BE2C (cell line): ENCODE measurements at places on chromosomes 11 and 22.

DNA sequence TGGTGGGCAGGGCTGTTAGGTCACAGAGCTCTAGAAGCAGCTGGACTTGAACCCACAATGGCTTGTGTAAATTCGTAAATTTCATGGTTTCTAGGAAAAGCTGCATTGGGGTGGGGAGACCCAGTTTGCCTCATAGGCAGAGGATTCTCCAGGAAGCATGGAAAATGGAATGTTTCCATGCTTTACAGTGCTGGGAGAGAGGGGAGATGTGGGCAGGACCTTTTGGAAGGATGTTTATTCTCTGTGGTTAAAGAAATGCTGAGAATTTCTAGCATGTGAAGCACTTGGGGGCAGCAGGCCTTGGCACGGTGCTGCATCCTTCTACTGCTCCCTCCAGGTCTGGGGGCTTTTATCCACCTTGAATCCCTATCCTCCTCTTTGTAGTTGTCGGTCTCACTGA lies 46.3 kb downstream of the TRAF6 start:
- no peak for DNase-seq

GRCh38 chr11:1310772-1311468 lies 1.5 kb upstream of the TOLLIP start:
- DNase-seq: no peak

GRCh38 chr11:112082729-112083128 lies 3.8 kb downstream of the TIMM8B start:
- no peak for DNase-seq

- no peak for DNase-seq
Observed at GRCh38 chr11:29937526-29937925, 79.3 kb downstream of the KCNA4 start.

GRCh38 chr11:123474994-123475393 lies 44.9 kb downstream of the GRAMD1B start:
- DNase-seq: no peak

DNA sequence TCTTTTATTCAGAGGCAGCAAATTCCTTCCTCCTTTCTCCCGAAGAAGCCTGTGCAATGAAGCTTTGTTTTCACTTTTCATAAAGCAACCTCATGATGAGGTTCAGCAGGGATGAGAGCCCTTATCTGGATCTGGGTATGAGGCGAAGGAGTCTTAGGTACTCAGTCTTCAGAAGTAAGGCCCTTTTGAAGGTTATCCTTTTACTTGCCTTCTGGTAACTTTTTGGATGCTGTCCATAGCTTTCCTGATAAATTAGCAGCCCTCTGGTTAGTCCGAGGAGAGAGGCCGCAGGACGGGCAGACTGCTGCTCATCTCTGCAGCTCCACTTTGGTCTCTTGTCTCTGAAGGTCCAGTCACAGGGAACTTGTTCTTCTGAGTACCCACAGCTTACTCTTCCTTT lies 1.1 kb downstream of the TRIM22 start:
- DNase-seq: no peak

DNA sequence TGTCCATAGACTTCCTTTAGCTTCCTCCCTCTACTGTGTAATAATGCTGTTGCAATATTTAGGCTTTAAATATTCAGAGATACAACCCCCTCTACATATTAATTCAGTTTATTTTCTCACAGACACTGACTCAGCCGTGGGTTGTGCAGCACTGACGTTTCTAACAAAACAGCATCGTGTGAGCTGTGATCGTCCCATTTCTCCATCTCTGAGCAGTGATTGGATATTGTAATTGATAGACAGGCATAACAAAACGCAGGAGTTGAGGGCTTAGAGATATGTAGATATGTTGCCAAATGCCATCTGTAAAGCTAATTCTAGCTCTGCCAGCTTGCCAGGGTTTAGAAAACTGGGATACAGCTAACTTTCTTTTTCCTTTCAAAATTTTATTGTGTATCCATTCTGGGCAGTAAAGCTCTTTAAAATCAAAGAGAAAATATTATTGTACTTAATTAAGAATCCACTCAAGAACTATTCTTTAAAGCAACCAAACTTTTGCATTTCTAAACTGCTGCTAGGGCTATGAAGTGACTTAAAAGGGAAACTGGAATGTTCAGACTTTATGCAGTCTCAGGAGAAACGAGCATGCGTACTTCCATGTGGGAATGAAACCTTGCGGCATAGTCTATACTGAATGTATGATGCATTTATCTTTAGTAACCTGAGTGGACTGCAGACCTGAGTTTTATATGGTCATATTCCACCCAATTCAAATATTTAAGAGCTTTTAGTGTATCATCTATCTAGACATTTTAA lies 22.7 kb downstream of the BTBD10 start:
- DNase-seq: peak; percentile 34

DNA sequence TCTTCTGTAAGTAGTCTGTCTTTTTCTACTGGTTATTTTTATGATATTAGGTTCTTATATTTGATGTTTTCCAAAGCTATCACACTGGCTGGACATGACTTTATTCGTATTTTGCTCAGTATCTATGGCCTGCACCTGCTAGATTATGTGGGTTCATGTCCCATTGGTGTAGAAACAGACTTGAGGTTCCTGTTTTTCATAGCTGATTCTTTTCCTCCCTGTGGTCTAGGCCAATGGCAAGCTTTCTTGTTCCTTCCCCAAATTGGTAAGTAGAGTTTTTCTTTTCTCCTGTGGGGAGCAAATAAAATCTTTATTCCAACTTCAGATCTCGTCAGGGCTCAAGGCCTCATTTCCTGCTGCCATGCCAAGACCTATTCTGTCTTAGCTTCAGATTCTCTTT lies 30.2 kb upstream of the SWAP70 start:
- DNase-seq: no peak

DNA sequence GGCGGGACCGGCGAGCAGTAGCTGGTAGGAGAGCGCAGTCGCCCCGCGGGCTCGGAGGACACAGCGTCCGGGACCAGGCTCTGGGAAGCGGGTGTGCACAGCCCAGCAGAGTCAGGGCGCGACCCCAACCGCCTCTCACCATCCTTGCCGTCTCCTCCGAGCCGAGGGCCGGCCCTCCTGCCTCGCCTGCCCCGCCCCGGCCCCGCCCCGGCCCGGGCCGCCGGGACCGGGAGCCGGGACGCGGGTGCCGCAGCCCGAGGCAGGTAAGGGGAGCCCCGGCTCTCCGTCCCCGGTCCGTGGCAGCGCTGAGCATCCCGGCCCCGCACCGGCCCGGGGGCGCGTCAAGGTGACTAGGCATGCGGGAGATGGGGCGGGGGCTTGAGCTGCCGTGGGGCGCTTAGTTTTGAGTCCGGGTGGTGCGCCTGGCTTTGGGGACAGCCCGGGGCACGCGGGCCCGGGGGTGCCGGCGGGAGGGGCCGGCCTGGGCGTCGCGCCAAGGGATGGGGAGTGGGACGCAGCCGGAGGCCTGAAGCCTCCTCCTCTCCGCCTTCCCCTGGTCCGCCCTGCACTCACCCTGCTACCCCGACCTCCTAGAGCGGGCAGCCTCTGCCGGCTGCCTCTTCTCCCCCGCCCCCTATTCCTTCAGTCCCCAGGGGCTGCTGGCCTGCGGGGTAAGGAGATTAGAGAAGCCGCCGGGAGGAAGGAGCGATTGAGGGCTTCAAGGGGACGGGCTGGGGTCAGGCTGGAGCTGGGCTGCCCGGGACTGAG lies at the start of gene ABCG4:
ABCG4 (plus strand) TSS at position 35 of the 768 bp plus-strand sequence. CDS start 914 bp downstream, outside the sequence.
- peak; percentile 55 for DNase-seq

DNA sequence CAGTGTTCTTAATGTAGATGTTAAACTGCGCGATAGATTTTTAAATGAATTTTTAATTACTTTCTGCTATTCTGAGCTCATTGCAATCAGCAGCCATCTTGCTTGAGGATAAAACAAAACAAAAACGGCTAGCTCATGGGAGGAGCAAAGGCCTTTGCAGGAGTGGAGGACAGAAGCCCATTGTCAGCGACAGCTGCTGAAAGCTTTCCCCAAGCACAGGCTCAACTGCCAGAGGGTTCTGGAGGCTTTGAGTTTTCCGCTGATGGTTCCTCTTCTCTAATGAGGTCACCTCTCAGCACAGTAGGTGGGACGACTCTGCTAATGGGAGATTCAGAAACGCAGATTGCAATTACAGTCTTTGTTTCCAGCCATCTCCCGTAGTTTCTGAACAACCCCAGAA lies 167.1 kb upstream of the TTC12 start:
- DNase-seq: peak; percentile 74

DNA sequence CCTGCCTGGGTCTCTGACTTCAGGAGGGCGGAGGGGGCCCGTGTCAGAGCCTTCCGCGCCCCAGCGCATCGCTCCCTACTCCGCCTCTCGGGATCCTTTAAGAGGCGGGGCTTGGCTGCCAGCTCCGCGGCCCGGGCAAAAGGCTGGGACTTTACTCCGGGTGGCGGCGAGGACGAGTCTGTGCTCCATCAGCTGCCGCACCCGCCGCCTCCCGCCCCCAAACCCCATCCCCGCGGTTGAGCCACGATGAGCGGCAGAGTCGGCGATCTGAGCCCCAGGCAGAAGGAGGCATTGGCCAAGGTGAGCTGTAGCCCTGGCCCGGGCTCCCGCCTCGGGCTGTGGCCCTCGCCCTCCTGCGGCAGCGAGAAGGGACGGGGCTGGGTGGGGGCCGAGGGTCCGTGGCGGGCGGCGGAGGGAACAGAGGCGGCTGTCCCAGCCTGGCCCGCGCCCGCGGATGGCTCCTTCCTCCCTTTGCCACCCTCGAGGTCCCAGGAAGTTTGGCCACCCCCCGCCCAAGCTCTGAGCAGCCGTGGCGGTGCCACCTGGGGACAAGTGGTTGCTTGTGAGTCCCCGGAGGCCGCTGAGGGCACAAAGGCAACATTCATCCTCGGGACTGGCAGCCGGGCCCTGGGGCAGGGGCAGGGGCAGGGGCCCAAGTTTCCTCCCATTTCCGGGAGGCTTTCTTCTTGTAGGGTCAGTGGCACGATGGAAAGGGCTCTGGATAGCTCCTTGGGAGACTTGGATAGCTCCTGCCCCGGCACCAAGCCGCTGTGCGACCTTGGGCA lies at the start of gene SEC14L2:
SEC14L2 (plus strand) TSS at position 148 of the 785 bp plus-strand sequence; CDS start at position 247, 99 bp downstream.
- peak; percentile 67 for DNase-seq

- DNase-seq: peak; percentile 13
Observed at GRCh38 chr11:106990331-106990730, 27.9 kb downstream of the GUCY1A2 start.

- DNase-seq: no peak
Observed at GRCh38 chr22:31144223-31144622, 3.9 kb upstream of the PLA2G3 start.

DNA sequence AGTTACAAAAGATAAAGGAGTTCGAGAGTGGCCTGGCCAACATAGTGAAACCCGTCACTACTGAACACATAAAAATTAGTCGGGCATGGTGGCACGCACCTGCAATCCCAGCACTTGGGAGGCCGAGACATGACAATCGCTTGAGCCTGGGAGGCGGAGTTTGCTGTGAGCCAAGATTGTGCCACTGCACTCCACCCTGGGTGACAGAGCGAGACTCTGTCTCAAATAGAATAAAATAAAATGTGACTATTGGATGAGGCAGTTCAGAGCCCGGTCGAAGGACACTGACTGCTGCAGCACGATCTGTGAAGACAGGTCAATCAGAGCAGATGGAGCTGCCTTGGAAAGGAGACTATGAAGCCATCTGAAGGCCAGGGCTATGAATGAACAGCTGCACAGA lies 37.7 kb upstream of the ANO1 start:
- no peak for DNase-seq

GRCh38 chr11:78100261-78100660 lies 20.6 kb upstream of the NDUFC2 start:
- DNase-seq: no peak

DNA sequence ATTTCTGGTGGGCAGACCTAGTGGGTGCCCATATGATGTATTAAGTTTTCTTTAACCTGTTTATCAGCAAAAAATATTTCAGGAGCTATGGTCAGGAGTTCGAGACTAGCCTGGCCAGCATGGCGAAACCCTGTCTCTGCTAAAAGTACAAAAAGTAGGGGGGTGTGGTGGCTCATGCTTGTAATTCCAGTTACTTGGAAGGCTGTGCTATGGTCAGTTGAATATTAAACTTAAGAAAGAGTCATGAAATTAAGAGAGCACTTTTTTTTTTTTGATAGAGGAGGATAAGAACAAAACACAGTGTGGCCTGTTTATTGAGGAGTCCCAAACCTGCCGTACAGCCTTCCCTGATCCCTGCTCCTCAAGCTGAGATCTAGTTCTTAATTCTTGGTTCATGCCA lies 29.8 kb downstream of the OR6Q1 start:
- DNase-seq: no peak

DNA sequence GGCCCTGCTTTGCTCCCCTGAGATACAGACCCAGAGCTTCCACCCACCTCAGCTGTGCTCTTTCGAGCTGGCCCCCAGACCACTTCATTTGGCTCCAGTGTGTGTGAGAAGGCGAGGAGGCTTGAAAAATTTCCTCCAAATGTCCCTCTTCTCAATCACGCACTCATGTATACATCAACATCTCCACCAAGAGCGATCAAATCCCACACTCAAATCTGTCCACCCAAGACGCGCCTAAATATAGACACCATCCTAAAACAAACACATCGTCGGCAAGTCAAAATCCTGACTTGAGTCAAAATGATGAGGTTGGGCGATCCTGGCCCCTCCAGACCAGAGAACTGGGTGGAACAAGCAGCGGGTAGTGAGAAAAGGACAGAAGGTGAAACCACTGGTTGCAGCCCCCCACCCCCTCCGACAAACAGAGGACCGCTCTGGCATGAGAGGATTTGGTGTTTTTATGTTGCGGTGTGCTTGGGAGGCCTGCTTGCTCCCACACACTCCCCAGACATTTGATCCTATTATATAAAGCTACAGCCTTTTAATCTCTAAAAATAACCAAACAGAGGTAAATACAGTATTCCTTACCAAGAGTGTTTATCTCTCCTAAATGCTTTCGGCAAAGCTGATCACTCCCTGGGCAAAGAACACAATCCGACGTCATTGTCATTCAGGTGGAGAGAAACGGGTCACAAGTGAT lies 10.2 kb downstream of the MN1 start:
- no peak for DNase-seq

DNA sequence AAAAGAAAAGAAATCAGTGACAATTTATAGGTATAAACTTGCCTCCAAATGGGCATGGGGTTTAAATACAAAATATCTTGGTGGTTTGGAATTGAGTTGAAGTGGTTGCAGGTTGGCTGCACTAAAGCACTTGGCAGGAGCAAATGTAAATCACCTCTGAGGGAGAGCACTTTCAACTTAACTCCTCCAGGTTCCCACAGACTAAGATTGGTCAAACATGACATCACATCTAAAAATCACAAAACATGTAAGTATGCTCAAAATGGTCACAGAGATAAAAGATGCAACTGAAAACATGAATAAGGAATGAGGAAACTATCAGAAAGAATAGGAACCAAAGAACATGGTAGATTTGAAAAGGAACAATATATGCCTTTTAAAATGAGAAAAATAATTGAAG lies 12.3 kb upstream of the SHANK3 start:
- DNase-seq: no peak

- no peak for DNase-seq
Observed at GRCh38 chr11:16326679-16327297, 29.6 kb downstream of the SOX6 start.

GRCh38 chr11:94938095-94939055 lies 35.0 kb downstream of the CWC15 start:
- no peak for DNase-seq

- DNase-seq: peak; percentile 80
Observed at GRCh38 chr22:28025333-28025732, 106.3 kb upstream of the PITPNB start.
